ENCODE measurements at places on chromosomes 7 and 10.

DNA sequence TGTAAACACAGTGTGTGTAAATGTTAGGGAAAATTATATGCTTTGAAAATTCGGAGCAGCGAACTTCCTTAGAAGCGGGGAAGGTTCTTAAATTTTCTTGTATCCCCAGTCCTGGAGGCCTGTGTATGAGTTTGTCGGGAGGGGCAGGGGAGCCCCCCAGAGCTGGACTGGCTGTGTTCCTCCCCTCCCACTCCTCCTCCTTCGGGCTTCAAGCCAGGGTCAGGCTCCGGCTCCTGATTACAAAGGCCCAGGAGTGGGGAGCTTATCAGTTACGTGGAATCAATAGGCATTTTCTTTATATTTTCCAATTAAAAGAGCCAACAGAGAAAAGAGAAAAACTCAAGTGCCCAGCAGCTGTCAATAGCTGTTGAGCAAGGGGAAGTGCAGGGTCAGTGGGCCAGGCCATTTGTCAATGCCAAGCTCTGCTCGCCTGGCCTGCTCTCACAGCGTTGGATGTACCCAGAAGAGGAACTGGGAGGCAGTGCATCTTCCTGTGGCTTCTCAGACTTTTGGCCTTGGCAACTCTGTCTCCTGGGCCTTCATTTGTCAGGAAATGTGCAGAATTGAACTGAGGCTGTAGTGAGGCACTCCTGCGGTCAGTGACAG, 156.9 kb upstream of the PCBD1 start:
- no peak for DNase-seq

DNA sequence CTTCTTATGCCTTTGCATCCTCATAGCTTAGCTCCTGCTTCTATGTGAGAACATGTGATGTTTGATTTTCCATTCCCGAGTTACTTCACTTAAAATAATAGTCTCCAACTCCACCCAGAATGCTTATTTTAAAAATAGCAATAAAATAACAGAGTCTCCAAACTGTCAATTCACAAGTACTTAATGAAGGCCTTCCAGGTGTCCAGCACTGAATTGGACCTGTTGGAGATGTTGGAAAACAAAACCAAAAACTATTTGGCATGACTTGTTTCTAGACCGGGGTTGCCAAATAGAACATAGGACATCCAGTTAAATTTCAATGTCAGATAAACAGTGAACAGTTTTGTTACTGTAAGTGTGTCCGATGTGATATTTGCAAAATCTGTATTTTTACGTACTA, 208.1 kb upstream of the DKK1 start:
- no peak for DNase-seq

DNA sequence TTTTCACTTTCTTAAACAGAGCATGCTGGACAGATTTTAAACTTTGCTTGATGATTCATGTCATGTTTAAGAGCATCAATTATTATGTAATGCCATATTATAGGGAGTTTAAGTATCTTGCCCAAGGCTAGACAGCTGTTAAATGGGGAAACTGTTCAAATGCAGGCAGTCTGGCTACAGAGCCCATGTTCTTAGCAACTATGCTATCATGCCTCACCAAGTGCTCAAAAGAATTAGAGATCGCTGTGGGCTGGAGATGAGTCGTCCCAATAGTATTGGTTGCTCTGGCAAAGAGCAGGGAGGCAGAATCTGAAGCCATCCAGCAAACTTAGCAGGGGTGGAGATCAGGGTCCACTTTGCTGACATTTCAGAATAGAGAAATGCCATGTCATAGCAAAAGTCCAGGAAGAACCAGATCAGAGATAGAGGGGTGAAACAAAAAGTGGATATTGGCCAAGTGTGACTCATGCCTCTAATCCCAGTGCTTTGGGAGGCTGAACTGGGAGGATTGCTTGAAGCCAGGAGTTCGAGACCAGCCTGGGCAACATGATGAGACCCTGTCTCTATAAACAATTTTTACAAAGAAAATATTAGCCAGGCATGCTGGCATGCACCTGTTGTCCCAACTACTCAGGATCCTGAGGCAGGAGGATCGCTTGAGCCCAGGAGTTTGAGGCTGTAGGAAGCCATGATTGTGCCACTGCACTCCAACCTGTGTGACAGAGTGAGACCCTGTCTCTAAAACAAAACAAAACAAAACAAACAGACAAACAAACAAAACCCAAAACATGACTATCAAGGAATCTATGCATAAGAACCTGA, 57.8 kb downstream of the BAMBI start:
- no peak for DNase-seq

DNA sequence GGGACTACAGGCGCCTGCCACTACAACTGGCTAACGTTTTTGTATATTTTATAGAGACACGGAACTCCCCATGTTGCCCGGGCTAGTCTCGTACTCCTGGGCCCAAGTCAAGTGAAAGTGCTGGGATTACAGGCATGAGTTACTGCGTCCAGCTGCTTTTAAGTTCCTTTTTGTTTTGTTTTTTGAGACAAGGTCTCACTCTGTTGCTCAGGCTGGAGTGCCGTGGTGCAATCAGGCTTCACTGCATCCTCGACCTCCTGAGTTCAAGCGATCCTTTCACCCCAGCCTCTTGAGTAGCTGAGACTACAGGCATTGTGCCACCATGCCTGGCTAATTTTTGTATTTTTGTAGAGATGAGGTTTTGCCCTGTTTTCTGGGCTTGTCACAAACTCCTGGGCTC, 155.0 kb downstream of the GALNT17 start:
- no peak for DNase-seq

DNA sequence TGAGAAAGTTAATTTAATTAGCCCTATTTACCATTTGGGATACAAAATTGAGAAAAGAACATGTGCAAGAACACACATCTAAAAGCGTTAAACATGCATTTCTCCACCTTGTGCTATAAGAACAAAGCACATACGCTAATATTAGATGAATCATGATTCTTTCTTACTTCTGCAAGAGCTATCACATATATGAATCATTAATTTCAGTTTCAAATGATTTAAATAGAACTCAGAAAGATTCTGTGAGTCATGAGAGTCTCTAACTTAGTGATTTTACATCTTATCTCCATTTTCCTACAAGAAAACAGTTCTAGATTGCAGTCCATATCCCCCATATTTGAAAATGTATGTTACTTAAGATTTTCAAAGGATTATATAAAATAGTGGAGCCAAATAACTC, 173.9 kb downstream of the RNLS start:
- DNase-seq: no peak

GRCh38 chr10:11170993-11171851, 153.6 kb downstream of the CELF2 start:
- DNase-seq: no peak

GRCh38 chr10:3046981-3047547, 20.3 kb upstream of the PFKP start:
- DNase-seq: no peak

DNA sequence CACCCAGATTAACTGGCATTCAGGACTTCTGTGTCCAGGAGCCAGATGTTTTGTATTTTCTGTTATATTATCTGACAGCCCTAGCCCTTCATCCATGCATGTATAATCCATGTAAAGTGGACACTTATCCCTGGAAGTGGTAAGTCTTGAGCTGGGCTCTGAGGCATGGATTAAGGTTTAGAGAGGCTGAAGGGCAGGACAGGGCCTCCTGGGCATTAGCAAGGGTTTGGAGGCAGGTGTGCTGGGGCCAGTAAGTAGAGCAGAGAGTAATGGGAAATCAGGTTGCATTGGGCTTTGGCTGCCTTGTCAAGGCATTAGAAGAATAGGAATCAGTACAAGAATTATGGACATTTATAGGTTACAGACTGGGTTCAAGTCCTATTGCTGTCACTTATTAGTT, 138.0 kb downstream of the DYNC1I1 start:
- no peak for DNase-seq

DNA sequence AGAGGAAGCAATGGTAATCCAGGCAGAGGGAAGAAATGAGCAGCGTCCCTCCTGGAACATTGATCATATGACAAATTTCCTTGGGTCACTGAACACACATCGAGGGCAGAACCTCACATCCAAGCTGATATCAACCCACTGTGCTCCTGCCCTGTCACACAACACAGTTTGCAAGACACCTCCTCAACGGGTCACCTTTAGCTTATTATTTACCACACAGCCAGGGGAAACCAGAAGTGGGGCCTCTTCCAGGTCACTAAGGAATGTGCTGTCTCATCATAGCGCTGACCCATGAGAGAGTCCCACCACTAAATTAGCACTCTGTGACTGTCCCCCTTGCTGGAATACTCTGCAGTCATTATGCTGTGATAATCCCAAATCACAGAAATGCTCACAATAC, 69.7 kb upstream of the PPP1R3C start:
- no peak for DNase-seq

GRCh38 chr10:5550621-5551530, 26.1 kb downstream of the CALML3 start:
- no peak for DNase-seq

DNA sequence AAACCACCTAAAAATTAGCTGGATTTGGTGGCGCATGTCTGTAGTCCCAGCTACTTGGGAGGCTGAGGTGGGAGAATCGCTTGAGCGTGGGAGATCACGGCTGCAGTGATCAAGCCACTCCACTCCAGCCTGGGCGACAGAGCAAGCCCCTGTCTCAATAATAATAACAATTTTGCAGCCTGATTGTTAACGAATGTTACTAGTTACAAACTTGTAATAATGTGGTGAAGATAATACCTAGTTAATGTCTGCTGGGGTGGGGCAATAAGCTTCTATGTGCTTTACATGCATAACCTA, 1.2 kb upstream of the ATAD1 start:
- no peak for DNase-seq

DNA sequence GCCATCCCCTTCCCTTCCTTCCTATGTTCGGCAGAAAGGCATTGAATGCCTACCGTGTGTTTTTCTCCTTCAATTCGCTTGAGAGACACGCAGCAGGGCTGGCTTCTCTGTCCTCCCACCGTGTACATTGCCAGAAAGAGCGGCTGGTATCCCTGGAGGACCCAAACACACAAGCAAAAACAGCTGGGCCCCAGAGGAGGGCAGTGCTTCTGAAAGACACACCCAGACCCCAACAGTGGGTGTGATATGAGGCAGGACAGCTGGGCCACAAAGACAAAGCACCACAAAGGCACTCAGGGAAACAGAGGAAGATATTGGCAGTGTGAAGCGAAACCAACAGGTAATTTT, 133.1 kb upstream of the SH2B2 start:
- no peak for DNase-seq

GRCh38 chr7:23598296-23598695, 1.1 kb downstream of the CCDC126 start:
- no peak for DNase-seq

GRCh38 chr10:69272624-69273023, 5.7 kb upstream of the HK1 start:
- no peak for DNase-seq

GRCh38 chr7:7266257-7266881, 84.0 kb downstream of the C1GALT1 start:
- no peak for DNase-seq

DNA sequence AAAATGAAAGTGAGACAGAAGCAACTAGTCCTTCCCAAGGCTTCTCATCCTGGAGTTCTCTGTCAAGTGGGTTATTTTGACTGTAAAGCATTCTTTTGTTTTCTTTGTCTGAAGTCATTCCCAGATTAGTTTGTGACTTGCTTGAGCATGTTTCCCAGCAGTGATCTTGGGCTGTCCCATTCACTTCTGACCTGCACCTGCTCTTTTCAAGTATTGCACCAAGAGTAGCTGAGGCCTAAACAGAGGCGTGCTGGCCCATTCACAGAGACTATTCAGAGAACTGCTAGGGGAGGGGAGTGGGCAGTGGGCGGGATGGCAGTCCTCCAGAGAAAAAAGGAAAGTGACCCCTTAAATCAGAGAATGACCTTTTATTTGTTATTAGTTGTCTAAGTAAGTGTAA, 61.3 kb downstream of the CACNA2D1 start:
- DNase-seq: no peak

DNA sequence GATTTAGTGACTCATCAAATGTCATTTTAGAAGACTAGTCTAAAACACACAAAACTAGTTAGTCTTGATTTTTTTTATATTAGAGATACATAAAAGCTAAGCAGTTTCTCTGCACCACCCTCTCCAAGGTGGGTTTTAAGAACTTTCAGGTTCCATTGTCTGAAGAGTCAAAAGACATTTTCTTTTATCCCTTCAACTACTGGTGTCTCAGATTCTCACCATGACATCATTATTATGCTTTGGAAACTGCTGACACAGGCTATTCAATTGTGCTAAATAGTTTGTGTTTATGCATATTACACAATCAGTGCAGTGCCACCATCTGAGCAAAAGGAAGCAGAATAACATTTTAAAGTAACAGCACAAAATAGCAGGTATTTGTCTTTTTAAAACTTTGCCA, 52.2 kb downstream of the IGF2BP3 start:
- no peak for DNase-seq

GRCh38 chr7:95436407-95436806, 1.6 kb upstream of the PON2 start:
- DNase-seq: no peak

GRCh38 chr7:31764462-31764861, 77.4 kb downstream of the PPP1R17 start:
- DNase-seq: no peak

DNA sequence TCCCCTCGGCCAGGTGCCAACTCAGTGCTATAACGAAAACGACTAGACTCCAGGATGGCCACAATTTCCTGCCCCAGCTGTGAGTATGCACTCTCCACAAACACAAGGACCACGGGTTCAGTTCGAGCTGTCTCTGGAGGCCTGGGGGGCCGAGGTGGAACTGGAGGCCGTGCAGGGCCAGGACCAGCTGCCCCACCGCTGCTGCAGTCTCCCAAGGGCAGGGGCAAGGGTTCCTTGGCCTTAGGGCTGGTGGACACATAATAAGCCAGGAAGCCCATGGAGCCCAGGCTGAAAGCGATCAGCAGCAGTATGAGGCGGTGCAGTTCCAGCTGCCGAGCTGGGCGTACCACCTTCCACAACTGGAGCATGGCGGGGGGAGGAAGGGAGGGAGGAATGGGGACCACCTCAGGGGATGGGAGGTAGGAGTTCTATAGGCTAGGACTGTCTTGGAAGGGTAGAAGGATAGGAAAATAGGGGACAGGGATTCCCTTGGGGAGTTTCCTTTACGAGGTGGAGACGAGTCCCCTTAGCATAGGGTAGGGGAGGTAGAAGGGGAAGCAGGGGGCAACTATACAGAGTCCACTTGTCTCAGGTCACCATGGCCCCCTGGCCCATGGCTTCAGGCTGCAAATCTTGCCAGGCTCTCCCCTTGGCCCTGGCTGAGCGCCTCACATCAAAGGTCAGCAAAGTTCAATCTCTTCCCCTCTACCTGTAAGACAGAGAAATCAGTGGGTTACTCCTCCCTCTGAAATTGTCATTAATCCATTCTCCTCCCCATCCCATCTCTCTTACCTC, 3.2 kb downstream of the NDST2 start:
- no peak for DNase-seq

GRCh38 chr7:130611218-130611617, 57.3 kb downstream of the COPG2 start:
- DNase-seq: no peak
